ENCODE measurements at places on chromosomes 13 and 19.

- DNase-seq: no peak
These were observed 670.5 kb upstream of the ARGLU1 start for GRCh38 chr13:107238262-107238981.

- no peak for DNase-seq
These were observed 91.7 kb upstream of the ANKRD10 start for GRCh38 chr13:111006506-111007031.

- no peak for DNase-seq
These were observed 10.0 kb downstream of the GTPBP3 start for GRCh38 chr19:17347361-17347760.

DNA sequence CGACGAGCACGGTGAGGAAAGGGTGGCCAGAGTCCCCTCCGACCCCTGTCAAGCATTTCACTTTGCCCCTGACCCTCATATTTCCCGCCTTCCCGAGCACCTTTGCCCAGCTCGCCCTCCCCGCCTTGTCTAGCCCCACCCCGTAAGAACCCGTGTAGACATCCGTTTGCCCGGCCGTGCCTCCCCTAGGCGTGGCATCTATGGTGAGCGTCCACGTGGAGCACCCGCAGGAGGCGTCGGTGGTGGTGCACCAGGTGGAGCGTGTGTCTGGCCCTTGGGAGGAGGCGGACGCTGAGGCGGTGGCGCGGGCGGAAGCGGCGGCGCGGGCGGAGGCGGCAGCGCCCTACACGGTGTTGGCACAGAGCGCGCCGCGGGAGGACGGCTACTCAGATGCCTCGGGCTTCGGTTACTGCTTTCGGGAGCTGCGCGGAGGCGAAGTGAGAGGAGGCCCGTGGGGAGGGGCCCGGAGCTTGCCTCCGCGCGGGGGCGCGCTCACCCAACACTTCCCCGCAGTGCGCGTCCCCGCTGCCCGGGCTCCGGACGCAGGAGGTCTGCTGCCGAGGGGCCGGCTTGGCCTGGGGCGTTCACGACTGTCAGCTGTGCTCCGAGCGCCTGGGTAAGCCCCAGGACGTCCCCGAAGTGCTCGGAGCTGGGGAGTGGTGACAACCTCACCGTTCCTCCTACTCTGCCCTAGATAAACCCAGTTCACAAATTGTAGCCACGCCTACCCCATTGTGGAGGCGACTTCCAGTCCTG is 4.2 kb downstream of the LTBP4 start:
- peak; percentile 50 for DNase-seq

DNA sequence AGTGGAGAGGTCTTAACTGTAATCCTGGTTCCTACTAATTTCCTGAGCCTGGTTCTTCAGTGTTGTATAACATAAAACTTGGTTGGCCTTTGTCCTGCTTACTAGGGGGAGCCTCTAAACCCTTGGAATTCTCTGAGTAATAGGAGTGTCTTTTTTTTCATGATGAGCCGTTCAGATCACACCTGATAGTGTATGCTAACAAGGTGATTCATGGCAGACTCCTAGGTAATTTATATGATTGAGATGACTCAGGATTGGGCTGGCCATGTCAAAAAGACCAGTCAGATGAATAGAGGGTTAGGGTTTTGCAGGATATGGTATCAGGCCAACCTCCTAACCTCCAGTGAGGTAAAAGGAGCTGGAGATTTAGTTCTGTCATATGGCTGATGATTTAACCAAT is 135.8 kb upstream of the KLF12 start:
- no peak for DNase-seq

GRCh38 chr19:17772172-17772571 is 20.9 kb downstream of the FCHO1 start:
- no peak for DNase-seq

- no peak for DNase-seq
These were observed 317.7 kb upstream of the OBI1 start for GRCh38 chr13:78976696-78977095.

- peak; percentile 60 for DNase-seq
These were observed 23.3 kb downstream of the PBX4 start for GRCh38 chr19:19595171-19595701.

DNA sequence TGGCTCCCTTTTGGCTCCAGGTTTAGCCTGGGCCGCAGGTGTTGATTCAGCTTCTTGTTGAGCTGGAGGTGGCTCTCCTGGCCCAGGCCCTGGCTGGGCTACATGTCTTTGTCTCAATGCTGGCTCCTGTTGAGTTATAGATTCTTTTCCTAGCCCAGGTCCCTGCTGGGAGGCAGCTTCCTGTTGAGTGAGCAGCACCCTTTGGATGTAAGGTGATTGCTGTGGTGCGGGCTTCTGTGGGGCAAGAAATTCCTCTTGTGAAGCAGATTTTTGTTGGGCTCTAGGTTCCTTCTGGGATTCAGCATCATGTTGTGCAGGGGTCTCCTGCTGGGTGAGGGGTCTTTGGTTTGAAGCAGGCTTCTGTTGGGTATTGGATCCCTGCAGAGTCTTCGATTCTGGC is 545 bp downstream of the LIPE start:
- DNase-seq: no peak

- no peak for DNase-seq
These were observed at the start of gene MAST1 for GRCh38 chr19:12838182-12838885. Gene MAST1 (plus strand): TSS chr19:12838515. CDS start chr19:12838573, 58 bp downstream.

GRCh38 chr19:43525836-43526771 is 897 bp downstream of the ETHE1 start:
- DNase-seq: no peak

DNA sequence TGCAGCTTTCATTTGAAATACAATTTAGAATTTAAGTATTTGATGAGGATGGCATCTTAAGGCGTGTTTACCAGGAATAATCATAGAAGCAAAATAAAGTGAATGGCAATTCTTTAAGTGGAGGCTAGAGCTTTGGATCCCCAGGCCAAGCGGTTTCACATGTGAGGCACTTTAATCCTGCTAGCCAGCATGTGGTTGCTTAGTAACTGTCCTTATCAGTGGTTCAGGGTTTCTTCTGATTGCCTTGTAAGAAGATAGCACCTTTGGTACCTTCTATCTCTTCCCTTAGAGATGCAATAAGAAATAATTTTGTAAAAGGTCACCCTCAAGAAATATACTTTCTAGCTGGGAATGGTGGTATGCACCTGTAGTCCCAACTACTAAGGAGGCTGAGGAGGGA is 38.9 kb upstream of the SERP2 start:
- no peak for DNase-seq

- DNase-seq: no peak
These were observed 28.7 kb downstream of the COMP start for GRCh38 chr19:18762125-18763023.

DNA sequence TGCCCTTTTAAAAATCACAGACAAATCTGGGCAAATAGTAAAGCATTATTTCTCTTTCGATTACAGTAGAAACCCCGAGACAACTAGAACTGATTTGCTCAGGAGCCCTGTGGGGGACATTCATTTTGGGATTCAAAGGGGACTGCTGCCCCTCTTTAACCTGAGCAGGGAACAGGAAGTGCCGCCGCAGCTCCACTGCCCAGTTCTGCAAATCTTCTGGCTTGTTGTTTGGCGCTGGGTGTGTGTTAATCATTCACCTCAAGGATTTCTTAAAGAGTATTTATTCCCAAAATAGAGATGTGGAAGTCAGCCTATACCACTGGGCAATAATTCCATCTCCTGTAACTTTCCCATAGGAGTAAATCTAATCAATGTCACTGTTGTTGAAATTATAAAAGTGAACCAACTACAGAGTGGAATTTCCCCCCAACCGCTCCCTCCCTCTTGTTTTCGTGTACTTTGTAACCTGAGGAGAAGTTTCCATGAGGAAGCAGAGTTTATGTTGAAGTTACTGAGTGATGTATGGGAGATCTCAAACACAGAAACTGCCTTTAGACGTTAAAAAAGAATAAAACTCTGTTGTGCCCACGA is 515.8 kb downstream of the KLF12 start:
- no peak for DNase-seq

GRCh38 chr19:44303976-44304568 is 753 bp downstream of the ZNF235 start:
- DNase-seq: no peak

GRCh38 chr19:2982561-2982960 is 5.2 kb downstream of the TLE6 start:
- DNase-seq: no peak

DNA sequence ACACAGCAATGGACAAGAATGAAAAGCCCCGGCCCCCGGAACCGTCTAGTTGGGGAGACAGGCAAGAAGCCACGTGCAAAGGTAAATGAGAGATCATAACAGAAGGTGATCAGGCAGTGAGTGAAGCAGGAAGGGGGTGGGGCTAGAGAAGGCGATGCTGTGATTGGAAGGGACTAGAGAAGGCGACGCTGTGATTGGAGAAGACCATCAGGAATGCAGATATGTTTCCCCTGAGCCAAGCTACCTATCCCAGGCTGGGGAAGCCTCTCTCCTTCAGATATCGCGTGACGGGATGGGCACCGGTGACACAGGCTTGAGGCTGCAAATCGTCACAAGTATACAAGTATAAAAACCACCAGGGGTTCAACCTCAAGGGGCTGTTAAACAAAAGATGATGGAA is 21.8 kb downstream of the DCAF15 start:
- no peak for DNase-seq

- DNase-seq: no peak
These were observed 292.7 kb downstream of the MYO16 start for GRCh38 chr13:108922108-108922507.

GRCh38 chr19:33849551-33850147 is 53.0 kb downstream of the KCTD15 start:
- DNase-seq: no peak

- DNase-seq: no peak
These were observed 14.9 kb upstream of the GPR18 start for GRCh38 chr13:99273128-99273527.

GRCh38 chr13:33968520-33969507 is 150.9 kb downstream of the RFC3 start:
- DNase-seq: no peak

DNA sequence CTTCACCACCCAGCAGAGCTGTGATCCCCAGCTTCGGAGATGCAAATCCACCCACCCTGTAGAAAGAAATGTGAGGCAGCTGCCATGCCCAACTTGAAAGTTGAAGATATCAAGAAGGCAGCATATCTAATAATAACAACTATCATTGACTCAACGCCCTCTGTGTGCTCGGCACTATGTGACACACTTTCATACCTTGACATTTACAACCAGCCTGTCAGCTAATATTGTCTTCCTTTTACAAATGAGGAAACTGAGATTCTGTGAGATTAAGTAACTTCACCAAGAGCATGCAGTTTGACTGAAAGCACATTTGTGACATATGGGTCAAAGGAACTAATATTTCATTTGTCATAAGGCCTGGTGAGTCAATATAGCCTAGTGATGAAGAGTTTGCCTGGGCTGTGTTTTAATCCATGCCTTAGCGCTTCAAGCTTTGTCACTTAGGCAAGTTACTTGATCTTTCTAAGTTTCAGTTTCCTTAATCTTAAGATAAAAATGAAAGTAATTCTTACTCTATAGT is 137.0 kb downstream of the FLT1 start:
- no peak for DNase-seq

DNA sequence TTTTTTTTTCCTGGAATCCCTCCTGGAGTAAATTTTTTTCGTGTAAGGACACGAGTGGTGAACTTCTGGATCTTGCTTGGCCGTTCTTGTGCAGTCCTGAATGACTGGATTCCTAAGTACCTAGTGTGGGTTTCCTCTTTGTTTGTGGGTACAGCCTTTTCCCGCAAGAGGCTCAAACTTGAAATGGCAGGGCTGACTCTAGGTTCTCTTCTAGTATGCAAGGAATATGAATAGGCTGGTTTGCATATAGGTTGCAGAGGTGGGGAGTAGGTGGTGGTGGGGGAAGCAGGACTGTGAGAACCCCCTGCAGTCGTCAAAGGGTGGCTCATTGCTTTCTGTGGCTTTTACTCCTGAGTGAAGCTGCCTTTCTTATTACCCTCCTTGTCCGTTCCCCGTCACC is 13.6 kb downstream of the UBAC2 start:
- DNase-seq: no peak

GRCh38 chr13:114057166-114058050 is 75.0 kb downstream of the RASA3 start:
- no peak for DNase-seq
